ENCODE measurements at places on chromosomes 4 and X.

GRCh38 chr4:155377276-155377675, 511 bp upstream of the MAP9 start:
- no peak for DNase-seq

DNA sequence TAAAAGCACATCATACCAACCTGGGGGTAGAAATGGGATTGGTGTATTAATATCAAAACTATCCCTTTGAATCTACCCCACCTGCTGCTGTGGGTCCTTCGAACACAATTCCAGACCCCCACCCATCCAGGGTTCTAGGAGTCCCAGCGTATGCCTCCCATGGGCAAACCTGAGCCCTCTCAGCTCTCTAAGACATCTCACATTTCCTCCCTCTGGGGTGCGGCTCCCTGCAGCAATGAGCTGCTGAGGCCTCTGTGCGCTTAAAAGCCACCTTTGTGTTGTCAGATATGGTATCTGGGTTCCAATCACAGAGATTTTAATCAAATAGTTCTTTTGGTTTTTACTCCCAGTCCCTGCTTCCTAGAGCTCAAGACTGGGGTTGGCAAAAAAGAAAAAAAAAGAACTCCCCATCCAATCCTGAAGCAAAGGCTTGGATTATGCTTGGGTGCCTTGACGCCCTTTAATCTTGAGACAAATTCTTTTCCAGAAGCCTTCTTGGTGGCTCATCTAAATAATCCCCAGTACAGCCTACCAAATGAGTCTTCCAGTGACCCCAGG, 37.5 kb upstream of the NOCT start:
- no peak for DNase-seq

GRCh38 chrX:9340598-9341290, 124.1 kb upstream of the TBL1X start:
- peak; percentile 79 for DNase-seq

- DNase-seq = no peak
These were observed 17.7 kb downstream of the EFNB1 start for GRCh38 chrX:68846536-68846935.

- DNase-seq = no peak
These were observed 2.6 kb downstream of the SLC25A31 start for GRCh38 chr4:127732623-127733328.

DNA sequence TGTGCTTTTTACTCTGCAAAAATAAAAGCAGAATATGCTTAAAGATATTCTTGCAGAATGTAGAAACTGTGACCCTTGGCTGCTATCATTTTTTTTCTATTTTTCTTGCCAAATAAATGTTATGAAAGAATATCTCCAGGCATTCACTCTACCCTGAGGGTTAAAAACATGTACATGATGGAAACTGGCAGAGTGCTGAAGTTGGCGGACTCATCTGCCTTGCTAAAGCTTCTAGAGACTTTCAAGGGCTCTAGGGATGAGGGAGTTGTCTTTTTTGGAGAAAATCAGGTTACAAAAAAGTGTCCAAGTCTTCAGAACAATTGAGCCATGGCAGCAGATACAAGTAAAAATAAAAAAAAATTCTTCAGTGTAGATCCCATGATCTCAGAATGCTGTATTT, 40.5 kb upstream of the NRK start:
- no peak for DNase-seq

DNA sequence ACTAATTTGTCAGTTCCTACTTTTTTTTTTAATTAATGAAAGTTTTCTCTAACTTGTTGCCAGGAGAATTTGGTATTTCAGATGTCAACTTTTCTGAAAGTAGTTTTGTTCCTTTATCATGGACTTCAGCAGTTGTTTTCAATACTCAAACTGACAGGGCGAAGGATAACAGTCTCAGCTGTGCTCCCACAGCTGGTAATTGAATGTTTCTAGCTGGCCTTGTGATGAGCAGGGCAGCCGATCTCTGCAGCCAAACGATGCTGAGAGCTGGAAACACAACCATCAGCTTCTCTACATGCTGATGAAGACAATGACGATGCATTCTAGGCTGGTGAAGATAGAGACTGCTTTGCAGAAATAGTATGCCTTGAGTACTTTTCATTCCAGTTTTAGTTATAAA, 130.0 kb upstream of the MAP9 start:
- DNase-seq = no peak

DNA sequence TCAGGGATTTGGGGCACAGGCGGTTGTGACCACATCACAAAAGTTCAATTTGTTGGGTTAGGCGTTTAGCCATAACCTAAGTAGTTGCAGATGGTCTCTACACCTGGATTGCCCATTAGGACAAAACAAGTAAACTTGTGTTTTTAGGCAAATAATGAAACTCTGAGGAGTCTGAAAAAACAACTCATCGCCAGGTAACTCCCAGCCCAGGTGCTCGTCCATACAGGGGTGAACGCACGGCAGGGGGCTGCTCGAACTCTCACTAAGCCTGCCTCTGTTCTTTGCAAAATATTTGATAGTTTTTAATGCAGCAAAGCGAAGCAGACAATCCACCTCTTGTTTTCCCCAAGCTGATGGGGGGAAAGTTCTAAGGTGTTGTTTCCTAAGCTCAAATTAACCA, 559 bp upstream of the RHOH start:
- DNase-seq = no peak

DNA sequence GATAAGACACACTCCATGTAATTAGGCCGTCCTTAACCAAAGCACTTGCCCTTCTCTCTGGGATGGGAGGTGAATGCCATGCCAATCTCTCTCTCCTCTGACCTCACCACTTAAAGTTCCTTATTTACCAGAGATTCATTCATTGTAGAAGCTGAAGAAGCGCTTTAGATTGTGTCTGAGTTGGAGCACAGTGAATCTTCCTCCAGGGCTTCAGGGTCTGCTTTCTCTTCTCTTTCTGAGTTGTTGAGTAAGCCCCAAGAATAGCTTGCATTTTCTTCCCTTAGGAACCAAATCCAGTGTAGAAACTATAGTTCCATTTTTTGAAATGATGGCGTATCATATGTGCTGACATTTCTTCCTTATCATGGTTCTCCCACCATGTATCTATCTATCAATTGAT, 104.5 kb upstream of the MAML3 start:
- no peak for DNase-seq

GRCh38 chr4:4329496-4329895, 39.4 kb downstream of the ZBTB49 start:
- no peak for DNase-seq

- no peak for DNase-seq
These were observed 35.7 kb downstream of the ING2 start for GRCh38 chr4:183540410-183541009.

DNA sequence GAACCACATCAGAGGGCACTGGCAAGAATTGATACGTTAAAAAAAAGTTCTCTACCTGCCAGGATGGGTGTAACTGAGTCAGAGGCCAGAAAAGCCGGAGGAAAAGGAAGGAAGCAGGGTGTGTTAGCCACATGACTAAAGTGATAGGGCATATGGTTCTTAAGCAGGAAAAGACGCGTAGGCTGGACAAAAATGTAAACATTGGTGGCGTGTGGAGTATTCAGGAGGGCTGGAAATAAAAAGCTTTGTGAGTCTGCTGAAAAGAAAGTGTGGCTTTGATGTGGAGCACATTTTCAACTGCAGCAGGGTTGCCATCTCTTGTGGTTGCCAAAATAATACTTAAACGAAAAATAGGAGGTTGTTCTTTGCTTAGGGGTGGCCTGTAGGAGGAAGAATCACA, 186.5 kb upstream of the RPL34 start:
- peak; percentile 70 for DNase-seq

GRCh38 chrX:103276581-103277002, at the start of gene TCEAL5:
Gene TCEAL5, minus strand, starts transcription at chrX:103276750. Its CDS starts 2,187 bp downstream, at chrX:103274563.
- no peak for DNase-seq

DNA sequence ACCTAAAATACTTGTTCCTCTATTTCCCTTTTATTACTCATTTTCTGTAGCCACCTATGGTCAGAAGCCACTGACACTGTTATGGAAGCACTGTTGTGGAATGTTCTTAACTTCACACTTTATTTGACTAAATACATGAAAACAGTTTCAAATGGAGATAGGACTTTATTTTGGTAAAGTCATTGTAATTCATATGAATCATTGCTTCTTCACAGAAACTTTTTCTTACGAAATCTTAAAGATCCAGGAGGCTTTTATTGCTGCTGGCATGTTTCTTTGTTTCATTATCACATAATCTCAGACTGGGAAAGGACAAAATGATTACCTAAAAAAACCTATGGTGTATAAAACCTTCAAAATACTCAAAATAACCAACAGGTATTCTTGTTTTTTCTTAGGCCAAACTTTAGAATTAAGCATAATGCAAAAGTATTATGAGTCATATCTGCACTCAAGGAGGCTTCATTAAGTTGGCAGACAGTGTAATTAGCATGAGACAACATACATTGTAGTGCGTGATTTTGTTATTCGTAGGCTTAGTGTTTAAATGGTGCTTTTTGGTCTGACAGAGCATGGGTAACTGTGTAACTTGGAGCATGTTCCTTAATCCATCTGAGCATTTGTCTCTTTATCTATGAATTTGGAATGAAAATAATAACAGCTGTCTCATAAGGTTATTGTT, 58.0 kb downstream of the SH3BGRL start:
- DNase-seq = no peak

DNA sequence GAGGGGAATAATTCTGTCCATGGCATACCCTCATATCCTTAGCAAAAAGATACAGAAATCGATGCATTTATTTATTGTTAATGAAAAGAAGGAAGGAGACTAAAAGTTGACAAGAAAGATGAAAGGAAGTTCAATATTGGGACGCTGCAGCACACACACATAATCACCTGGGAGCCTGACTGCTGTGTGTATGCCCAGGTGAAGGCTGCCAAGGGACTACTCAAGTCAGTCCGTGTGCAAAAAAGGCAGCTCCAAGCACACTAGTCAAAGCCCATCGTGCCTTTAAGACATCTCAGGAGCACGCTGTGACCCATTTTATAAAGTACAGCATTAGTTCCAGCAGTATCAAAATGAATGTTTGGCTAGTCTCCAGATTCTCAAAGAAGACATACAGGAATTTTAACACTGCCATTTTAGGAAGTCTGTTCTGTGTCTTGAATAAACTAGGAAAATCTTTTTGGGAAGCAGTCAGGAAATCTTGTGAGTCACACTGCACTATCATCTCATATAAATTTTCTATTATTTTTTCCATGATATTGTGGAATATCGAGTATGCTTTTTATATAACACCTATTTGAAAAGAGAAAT, 363.9 kb downstream of the GASK1B start:
- DNase-seq = no peak

DNA sequence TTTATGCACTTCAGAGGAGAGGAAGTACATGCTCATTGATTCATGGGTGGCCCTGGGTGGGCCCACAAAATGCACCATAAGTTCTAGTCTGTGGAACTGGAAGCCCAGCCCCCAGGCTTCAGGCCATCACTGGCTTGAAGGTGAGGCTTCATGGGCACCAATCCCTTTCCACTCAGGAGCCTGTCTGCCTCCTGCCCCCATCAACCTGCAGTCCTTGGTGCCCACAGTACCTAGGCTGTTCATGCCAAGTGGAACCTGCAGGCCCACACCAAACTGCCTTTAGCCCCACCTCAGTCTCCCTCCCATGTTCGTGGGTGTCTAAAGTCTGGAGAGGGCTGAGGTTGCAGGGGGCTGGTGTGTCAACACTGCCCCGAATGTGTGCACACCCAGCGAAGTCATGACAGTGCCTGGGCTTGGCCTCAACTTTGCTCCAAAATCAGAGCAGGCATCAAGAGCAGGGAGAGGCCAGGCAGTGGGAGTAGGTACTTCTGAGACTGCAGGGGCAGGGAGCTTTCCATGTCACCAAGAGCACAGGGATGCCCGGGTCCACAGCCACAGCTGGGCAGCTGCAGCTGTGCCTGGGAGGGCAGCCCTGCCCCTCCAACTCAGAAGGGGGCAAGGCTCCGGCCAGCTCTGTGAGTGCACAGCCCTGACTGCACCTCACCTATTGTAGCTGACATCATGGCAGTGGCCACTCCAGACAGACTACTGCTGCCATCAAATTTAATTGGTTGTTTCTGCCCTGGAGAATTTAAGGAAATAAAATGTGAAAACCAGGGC, 1250.4 kb upstream of the IGFBP7 start:
- DNase-seq = no peak

- DNase-seq = no peak
These were observed 4.8 kb upstream of the CRMP1 start for GRCh38 chr4:5897674-5898073.

DNA sequence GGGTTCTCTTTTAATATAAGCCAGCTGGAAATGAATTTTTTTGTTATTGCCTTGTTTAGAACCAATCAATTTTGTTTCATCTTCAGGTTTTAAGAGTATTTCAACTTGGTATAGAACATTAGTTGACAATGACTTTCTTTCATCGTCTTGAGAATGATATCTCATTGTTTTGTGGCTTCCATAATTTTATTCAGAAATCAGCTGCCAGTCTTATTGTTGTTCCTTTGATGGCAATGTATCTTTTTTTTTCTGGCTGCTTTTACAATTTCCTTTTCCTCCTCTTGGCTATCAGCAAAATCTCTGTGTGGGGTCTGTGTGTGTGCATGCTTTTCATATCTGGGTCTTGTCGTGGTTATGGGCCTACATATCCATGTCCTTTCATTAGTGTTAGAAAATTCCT, 1536.4 kb upstream of the TENM3 start:
- no peak for DNase-seq

DNA sequence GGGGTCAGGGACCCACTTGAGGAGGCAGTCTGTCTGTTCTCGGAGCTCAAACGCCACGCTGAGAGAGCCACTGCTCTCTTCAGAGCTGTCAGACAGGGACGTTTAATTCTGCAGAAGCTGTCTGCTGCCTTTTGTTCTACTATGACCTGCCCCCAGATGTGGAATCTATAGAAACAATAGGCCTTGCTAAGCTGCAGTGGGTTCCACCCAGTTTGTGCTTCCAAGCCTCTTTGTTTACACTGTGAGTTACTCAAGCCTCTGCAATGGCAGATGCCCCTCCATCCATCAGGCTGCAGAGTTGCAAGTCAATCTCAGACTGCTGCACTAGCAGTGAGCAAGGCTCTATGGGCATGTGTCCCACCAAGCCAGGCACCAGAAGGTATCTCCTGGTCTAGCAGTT, 158.1 kb downstream of the DTHD1 start:
- DNase-seq = no peak

GRCh38 chrX:140815868-140816267, 106.3 kb downstream of the LINC00632 start:
- no peak for DNase-seq

GRCh38 chrX:94676285-94676684, 1002.3 kb downstream of the FAM133A start:
- no peak for DNase-seq

DNA sequence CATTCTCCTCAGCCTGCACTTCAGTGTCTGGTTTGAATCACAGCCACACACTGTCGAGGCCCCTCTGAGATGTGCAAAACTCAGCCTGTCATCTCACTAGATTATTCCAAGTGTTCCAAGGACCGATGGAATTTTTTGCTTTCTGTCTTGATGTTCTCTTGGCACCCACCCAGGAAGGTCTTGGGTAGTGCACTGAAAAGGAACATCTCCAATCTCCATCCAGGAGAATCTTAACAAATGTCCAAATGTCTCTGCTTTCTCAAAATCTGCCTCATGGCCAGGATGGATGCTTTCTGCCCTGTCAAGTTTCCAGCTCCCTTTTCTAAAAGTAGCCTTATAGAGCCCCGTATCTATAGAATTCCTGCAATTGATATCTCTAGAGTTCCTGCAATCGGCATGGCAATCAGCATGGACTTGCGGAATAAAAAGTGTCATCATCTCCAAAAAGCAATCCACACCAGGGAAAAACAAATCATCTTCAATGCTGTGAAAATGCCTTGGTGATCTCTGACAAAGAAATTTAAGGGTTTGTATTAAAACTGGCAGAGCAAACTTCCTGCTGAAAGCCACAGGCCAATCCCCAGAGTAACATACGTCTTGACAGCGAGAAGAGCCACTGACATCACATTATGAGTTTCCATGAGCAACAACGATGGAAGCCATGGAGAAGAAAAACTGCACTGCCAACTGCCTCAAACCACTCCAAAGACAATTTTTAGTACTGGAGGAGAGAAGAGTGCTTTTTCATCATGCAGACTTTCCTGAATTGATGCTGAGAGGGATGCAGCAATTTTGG, 215.3 kb upstream of the FAM9B start:
- DNase-seq = no peak

Measured in CD4-positive, alpha-beta memory T cell (primary cell).